Nephron progenitor cell (in vitro differentiated cells): ENCODE measurements at places on chromosomes 4 and X.

GRCh38 chr4:153546280-153546679 is 80.1 kb downstream of the TMEM131L start:
- H3K27ac ChIP-seq, result no peak overlapping the region
- H3K4me3 ChIP-seq, result no peak overlapping the region
- H3K27me3 ChIP-seq, result peaks cover 2% of the 10 kb centered on the region
- peaks cover 22% of the 10 kb centered on the region for H3K36me3 ChIP-seq
- H3K4me1 ChIP-seq, result peaks cover 17% of the 10 kb centered on the region

- H3K4me3 ChIP-seq, result no peak overlapping the region
- H3K27ac ChIP-seq, result peak overlapping the region; percentile 79
- no peak for DNase-seq
- H3K27me3 ChIP-seq, result peaks cover 4% of the 10 kb centered on the region
- H3K4me1 ChIP-seq, result peaks cover 15% of the 10 kb centered on the region
- H3K36me3 ChIP-seq, result no peaks in the 10 kb centered on the region
These were observed 34.5 kb upstream of the FAM9C start for GRCh38 chrX:13078739-13079444.

DNA sequence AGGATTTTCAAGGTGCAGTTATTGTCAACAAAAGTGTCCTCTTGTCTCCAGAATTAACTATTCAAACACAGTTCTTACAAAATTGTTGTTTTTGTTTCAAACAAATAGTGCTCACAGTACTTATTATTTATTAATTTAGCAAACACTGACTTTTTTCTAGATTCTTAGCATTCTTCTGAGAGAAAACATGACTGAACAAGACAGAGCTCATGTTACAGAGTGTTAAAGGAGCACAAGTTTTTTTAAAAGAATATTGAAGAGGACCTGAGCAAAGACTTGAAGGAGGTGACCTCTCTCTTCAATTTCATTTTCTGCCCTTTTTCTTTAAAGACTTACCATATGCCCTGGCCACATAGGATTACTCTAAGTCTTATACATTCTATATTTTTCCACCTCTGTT is 2220.3 kb upstream of the AGA start:
- peaks cover 2% of the 10 kb centered on the region for H3K27me3 ChIP-seq
- H3K27ac ChIP-seq, result no peak overlapping the region
- DNase-seq, result no peak
- no peak overlapping the region for H3K4me3 ChIP-seq
- no peaks in the 10 kb centered on the region for H3K4me1 ChIP-seq

DNA sequence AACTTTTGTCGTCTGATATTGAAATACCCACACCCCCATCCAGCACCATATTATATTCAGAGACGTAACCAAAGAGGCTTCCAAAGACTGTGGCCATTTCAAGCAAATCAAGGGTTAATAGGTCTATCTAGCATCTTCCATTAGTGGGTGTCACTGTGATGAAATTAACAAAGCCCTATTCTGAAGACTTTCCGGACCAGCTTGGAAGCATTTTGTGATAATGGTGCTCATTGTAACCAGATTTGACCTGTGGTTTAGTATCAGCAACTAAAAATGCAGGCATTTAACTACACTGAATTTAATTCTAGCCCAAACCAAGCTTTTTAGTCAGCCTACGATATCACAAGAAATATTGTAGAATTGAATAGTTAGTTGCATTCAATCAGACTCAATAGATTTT is 309.7 kb upstream of the TENM3 start:
- H3K36me3 ChIP-seq, result peaks cover 4% of the 10 kb centered on the region
- peaks cover 8% of the 10 kb centered on the region for H3K27me3 ChIP-seq
- no peak overlapping the region for H3K27ac ChIP-seq
- no peaks in the 10 kb centered on the region for H3K4me1 ChIP-seq
- DNase-seq, result no peak
- no peak overlapping the region for H3K4me3 ChIP-seq

DNA sequence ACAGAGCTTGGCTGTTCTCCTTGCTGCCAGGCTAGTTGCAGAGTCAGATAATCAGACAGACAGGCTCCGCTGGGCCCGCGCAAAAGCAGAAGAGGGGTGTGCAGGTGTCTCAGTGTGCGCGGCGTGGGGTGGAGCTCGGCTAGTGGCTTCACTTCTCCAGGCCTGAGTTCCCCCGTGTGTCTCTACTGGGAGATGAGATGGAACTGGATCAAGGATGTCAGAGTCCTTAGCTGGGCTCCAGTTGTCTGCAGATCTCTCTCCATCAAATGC is 21.1 kb downstream of the HTRA3 start:
- H3K36me3 ChIP-seq, result peaks cover 8% of the 10 kb centered on the region
- H3K27me3 ChIP-seq, result peaks cover 6% of the 10 kb centered on the region
- no peaks in the 10 kb centered on the region for H3K4me1 ChIP-seq

DNA sequence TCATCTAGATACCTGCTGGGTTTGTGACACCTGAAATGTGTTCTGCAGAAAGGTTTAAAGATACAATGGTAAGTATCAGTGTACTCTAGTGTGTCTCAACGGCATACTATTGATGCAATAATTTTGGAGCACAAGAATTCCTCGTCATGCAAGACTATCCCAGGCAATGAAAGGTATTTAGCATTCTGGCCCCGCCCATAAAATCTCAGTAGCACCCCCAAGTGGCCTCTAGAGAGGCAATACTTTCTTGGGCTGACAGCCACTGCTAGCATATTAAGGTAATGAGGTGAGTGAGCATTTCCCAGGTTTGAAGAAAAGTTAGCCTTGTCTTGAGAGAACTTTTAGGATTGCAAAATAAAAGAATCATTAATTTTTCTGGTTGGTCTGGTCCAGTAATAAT is 24.0 kb downstream of the TAB3 start:
- peaks cover 12% of the 10 kb centered on the region for H3K36me3 ChIP-seq
- no peaks in the 10 kb centered on the region for H3K27me3 ChIP-seq
- H3K4me1 ChIP-seq, result no peaks in the 10 kb centered on the region
- no peak overlapping the region for H3K4me3 ChIP-seq
- peak; percentile 4 for DNase-seq
- no peak overlapping the region for H3K27ac ChIP-seq

- peaks cover 9% of the 10 kb centered on the region for H3K4me1 ChIP-seq
- peak overlapping the region; percentile 88 for H3K4me3 ChIP-seq
- H3K27ac ChIP-seq, result no peak overlapping the region
- no peaks in the 10 kb centered on the region for H3K36me3 ChIP-seq
These were observed 886 bp upstream of the NDST3 start for GRCh38 chr4:118033148-118034052.

GRCh38 chrX:45623266-45623665 is 422.6 kb upstream of the DIPK2B start:
- H3K27ac ChIP-seq, result no peak overlapping the region
- DNase-seq, result no peak
- no peaks in the 10 kb centered on the region for H3K4me1 ChIP-seq
- no peaks in the 10 kb centered on the region for H3K27me3 ChIP-seq
- no peak overlapping the region for H3K4me3 ChIP-seq

DNA sequence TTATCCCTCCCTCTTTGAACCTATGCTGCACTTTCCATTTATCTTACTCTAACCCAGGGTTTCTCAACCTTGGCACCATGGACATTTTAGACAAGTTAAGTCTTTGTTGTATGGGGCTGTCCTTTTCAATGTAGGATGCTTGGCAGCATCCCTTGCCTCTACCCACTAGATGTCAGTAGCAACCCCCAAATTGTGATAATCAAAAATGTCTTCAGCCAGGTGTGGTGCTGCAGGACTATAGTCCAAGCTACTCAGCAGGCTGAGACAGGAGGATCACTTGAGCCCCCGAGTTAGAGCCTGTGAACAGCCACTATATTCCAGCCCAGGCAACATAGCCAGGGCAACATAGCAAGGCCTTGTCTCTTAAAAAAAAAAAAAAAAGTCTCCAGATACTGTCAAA is 7.0 kb downstream of the LRCH2 start:
- DNase-seq, result no peak
- no peak overlapping the region for H3K4me3 ChIP-seq
- peaks cover 24% of the 10 kb centered on the region for H3K4me1 ChIP-seq
- H3K27me3 ChIP-seq, result peaks cover 4% of the 10 kb centered on the region

DNA sequence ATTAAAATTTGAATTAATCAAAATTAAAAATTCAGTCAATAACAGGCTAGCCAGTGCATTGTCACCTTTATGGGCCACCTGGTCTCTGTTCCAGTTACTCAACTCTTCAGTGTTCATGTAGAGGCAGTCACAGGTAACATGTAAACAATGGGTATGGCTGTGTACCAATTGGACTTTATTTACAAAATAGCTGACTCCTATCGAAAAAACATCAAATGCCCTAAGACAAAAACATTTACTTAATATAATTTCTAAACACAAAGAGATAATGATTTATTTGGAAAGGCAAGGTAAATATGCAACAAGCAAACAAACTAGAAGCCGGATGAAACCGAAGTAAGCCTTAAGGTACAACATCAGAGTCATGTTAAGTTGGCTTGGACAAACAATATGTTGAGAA is 8.8 kb downstream of the TMEM150C start:
- H3K27ac ChIP-seq, result no peak overlapping the region
- no peaks in the 10 kb centered on the region for H3K4me1 ChIP-seq
- H3K4me3 ChIP-seq, result no peak overlapping the region
- H3K27me3 ChIP-seq, result peaks cover 7% of the 10 kb centered on the region
- peaks cover 28% of the 10 kb centered on the region for H3K36me3 ChIP-seq
